Kidney epithelial cell (primary cell): ENCODE measurements at places on chromosomes 16 and 17. TPM values are rescaled to one million over a fixed set of nuclear protein-coding genes. Genes with fewer than 3 reads are reported as not detected.

DNA sequence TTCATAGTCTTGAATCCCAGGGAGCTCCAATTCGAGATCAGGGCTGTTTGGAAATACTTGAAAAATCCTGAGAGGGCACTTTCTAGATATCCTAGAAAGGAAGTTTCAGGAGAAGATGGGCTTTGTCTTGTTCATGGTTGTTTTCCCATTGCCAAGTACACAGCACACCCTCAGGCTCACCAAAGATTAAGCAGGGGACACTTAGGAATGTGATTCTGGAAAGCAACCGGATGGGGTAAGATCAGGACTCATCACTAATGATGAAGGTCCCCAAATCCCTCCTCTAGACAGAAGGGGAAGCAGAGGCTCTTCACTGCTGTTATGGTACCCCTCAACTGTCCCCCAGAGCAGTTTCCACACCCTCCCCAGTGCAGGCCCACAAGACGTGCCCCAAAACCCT, 40.7 kb downstream of the VAC14 start:
- no peak for DNase-seq

DNA sequence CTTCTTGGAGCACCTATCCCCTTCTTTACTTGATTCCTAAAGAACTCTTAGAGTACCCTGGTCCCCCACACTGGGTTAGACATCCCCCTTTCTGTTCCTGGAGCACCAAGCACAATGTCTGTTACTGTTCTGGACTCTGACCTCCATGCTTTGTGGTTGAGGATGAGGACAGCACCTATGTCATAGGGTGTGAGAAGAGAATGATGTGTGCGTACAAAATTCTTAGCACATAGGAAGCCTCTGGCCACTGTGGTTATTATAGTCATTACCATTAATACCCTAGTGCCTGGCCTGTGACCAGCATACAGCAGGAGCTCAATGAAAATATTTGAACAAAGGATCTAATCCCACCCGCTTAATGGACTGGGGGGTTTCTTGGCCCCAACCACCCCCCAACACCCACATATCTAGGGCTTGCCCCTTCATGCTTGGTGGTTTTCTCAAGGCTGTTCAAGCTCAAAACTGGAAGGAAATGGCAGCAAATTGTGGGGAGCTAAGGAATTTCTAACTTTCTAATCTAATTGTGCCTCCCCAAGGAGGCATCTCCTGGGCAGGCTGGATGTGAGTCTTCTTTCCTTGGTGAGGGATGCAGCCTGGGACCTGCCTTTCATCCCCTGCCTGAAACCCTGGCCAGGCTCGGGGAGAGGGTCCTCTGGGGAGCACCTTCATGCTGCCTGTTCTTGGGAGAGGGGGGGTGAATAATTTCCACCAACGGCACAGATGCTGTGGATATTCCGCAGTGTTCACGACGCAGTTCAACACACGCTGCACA, 1.5 kb upstream of the CMIP start:
- DNase-seq: no peak

DNA sequence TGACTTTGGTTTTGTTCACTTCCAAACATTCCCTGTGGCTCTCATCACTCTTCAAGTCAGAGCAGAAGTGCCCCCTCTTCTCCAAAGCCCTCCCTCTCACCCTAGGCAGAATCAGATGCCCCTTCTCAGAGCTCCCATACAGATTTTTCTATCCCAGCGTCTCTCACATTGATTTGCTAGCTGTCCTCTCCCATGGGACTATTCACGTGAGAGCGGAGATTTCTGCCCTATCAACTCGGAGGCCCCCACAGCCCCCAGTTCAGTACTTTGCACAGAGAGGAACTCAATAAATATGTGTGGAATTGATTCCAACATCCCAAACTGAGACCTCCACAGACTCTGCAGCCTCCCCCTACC, 182.6 kb downstream of the C16orf78 start:
- no peak for DNase-seq

DNA sequence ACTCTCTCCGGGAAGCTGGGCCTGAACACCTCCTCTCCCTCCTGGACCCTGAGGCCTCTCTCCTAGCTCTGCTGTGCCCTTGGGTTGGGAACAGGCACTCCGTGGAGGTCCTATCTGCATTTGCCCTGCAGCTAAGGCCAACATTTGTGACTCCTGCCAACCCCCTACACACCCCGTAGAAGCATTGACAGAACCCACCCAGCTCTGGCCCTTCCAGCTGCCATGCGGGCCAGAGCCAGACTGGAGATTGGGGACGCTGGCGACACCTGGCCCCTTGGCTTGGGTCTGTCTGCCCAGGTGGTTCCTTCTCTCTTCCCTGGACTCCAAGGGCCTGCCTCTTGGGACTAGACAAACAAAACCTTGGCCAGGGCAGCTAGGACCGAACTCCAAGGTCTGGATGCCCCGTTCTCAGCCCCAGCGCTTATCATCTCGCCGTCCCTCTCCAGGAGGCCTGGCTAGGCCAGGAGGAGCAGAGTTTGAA, 644 bp upstream of the RHBDF2 start:
- no peak for DNase-seq

GRCh38 chr17:5693821-5694220, 109.5 kb upstream of the NLRP1 start:
- DNase-seq: no peak

- no peak for DNase-seq
These were observed 45.3 kb upstream of the HS3ST3A1 start for GRCh38 chr17:13646969-13647542.

- DNase-seq: no peak
These were observed 191.1 kb downstream of the MAP2K6 start for GRCh38 chr17:69605571-69605970.

- DNase-seq: no peak
These were observed 45.1 kb upstream of the DNAH9 start for GRCh38 chr17:11553135-11553534.

GRCh38 chr16:47881574-47881973, 274.2 kb downstream of the ABCC12 start:
- no peak for DNase-seq

Gene KRTAP1-1
- total RNA-seq: not detected in 2 replicates

GRCh38 chr16:78127130-78127529, 27.7 kb downstream of the WWOX start:
- DNase-seq: no peak

- DNase-seq: no peak
These were observed 320.5 kb upstream of the TNRC6C start for GRCh38 chr17:77637818-77638575.

DNA sequence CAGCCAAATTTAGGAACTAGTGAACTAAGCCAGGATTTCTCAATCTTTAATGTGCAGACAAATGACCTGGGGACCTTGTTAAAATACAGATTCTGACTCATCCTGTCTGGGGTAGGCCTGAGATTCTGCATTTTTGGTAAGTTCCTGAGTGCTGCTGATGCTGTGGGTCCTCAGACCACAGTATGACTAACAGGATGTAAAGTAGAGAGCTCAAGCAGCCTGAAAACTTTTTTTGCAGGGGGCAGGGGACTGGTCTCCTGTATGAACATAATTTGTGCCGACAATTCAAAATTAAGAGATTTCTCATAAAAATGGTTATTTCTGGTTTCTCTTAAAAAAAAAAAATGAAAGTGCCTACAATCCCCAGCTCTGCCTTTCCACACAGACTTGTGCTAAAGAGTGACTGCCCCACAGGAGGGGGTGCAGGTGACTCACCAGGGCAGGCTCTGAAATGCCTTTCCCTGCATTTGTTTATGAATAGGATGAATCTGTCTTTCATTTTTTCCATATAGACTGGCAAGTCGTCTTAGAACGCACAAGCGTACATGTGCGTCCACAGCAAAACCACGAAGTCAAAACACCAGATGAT, 271.5 kb downstream of the PHKB start:
- DNase-seq: peak; percentile 55

DNA sequence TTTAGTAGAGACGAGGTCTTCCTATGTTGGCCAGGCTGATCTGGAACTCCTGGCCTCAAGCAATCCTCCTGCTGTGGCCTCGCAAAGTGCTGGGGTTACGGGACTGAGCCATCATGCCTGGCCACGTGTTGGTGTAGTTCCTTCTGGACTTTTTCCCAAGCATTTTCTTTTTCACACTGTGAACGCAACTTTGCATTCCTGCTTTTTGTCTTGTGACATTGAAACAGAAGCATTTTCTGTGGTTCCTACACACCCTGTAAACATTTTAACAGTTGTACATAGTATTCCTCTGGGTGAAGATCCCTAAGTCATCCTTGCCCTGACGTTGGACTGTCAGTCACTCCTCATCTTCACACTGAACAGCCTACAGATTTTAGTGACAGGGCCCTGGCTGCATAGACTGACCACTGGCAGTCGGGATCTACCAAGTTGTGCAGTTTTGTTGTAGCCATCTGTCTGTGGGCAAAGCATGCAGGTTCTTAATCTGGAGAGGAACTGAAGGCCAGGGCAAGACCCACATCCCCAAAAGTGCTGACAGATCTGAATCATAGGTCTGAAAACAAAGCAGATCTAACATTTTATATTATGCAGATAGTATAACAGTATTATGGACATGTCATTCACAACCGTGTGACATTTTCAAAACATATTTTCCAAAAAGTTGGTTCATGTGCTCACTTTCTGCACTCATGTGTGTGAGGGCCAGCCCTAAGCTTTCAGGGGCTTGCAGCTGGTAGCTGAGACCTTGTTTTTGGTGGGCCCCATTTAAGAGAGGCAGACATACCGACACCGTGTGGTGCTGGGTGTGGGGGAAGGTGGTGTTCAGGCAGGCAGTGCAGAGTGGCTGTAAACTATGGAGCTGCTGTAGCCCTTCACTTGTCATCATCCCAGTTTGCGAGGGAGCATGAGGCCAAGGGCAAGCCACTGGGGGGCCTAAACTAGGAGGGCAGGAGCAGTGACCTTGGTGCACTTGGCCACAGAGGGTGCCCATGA, 59.9 kb downstream of the EPN2 start:
- no peak for DNase-seq

DNA sequence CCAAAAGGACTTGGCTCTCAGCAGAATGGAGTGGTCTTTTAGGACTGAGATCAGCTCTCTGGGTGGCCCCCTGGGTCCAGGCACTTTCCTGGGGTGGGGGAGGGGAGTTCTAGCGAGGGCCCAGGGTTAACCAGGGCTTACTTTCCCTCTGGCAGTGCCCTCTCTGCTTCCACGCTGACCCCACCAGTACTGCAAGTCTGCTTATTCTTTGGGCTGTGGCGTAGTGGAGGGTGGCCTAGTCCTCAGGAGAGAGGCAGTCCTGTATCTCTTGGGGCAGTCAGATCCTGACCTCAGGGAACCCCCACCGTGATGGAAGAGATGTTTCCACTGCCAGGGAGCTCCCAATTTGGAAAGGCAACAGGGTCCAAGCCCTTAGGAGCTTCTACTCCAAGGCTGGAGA, 79.4 kb downstream of the CCDC182 start:
- DNase-seq: no peak
